Panc1 (cell line): ENCODE measurements at places on chromosomes 5 and 9.
A peak's percentile ranks its signal among the peaks of the same experiment; 100 is the strongest.

DNA sequence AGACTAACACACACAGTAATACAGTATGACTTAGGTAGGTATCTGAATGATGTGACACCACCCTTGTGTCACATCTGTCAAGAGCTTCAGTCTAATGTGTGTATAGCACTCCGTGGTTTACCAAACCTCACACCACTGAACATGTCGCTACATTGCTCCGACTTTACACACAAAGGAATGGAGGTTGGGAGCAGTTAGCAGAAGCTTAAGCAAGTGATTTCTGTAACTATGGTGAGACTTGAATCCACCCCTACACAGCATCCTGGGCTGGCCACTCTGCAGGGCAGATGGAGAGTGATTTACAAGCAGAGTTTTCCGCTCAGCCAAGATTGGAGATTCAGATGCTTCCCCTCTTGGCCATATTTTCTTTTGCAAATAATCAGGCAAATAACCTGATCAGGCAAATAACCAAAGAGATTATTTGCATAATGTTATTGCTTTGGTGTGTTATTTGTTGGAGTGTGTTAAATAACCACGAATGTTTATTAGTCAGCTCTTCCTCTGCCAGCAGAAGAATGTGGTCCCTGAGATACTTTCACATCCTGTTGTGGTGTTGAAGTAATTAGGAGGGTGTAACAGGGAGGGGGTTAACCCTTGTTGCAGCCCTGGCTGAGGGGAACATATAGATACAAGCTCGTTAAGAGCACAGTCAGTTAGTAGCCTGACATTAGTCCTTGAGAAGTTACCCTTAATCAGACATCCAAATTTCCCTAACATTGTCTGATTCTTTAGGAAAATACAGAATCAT lies 92.8 kb downstream of the SNX18 start:
- H3K4me3 ChIP-seq, result no peak overlapping the region
- H3K27ac ChIP-seq, result no peak overlapping the region
- H3K36me3 ChIP-seq, result no peaks in the 10 kb centered on the region
- DNase-seq, result no peak

DNA sequence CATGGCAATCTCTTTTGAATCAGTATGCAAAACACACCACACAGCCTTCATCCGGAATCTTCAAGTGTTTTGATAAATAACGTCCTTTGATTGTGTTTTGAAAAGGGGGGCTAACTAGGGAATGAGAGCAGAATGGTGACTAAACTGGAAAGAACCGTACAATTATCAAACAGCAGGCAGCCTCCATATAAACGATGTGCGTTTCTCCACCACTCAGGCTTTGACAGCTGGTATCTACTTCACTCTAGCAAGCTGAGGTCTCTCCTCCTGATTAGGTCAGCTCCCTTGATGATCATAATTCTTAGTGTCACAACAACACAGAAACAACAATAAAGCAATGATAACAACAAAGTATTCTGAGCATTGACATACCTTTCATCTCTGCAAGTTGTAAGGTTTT lies 465.9 kb downstream of the TUSC1 start:
- no peak overlapping the region for H3K27ac ChIP-seq
- no peaks in the 10 kb centered on the region for H3K36me3 ChIP-seq
- DNase-seq, result no peak
- H3K4me3 ChIP-seq, result no peak overlapping the region
- no peaks in the 10 kb centered on the region for H3K4me1 ChIP-seq

- no peaks in the 10 kb centered on the region for H3K27me3 ChIP-seq
- H3K4me3 ChIP-seq, result no peak overlapping the region
- no peak overlapping the region for H3K27ac ChIP-seq
- H3K36me3 ChIP-seq, result no peaks in the 10 kb centered on the region
Observed at GRCh38 chr9:114214686-114215414, 59.5 kb downstream of the COL27A1 start.

DNA sequence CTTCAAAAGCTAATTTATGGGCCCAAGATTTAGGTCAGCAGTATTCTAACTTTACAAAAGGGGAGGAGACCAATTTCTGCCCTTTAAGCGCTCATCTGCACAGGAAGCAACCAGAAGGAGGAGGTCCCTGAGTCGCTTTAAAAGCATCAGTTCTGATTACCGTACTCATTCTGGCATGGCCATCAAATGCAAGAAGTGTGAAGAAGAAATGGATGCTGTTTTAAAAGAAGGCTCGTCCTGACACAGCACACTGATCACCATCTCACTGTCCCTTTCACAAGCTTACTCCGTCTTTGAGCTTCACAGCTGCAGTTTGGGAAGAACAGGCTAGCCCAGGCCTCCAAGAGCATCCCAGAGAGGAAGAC lies 17.5 kb downstream of the ZNF608 start:
- no peaks in the 10 kb centered on the region for H3K27me3 ChIP-seq
- H3K36me3 ChIP-seq, result no peaks in the 10 kb centered on the region
- H3K4me3 ChIP-seq, result no peak overlapping the region
- peak overlapping the region; percentile 85; the same call in 1 of the 2 replicates for H3K27ac ChIP-seq

DNA sequence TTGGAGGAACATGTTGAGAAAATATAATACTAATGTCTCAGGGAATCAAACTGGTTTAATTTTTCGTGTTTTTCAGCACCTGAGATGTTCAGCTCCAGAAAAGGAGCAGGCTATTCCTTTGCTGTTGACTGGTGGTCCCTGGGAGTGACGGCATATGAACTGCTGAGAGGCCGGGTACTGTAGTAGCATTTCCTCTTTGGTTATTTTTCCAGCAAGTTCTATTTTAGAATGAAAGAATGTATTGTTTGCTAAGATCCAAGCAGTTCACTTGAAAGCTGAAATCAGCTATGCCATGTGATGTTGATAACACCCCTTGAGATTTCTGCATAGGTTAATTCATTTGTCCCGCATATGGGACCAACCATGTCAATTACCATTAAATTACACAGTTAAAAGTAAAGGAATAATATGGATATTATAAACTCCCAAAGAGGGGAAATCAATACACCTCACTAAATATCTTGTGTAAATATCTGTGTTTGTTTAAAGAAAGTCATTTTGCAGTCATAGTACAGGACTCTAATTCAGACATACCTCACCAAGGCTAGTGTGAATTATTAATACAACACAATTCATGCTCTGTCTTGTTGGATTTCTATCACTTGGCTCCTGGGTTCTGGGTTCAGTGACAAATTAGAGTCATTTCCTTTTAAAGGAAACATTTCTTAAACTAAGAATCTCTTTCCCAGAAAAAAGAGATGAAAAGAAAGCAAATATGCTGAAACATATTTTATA lies 126.8 kb downstream of the STK32A start:
- no peak overlapping the region for H3K4me3 ChIP-seq
- no peaks in the 10 kb centered on the region for H3K4me1 ChIP-seq
- H3K27me3 ChIP-seq, result no peaks in the 10 kb centered on the region
- no peak overlapping the region for H3K27ac ChIP-seq
